HT1080 (cell line): ENCODE measurements at places on chromosomes 5 and 9. TPM values are rescaled to one million over a fixed set of nuclear protein-coding genes. Genes with fewer than 3 reads are reported as not detected.

Gene ENG
- 23.0 and 34.1 TPM in 2 replicates for total RNA-seq

Gene FOXD4L6
- 0.13 TPM in 1 of 2 replicates, not detected in the other for total RNA-seq

Gene SMIM32
- total RNA-seq, result not detected in 2 replicates

Gene MYO10
- 54.6 and 61.2 TPM in 2 replicates for total RNA-seq

Gene ENTPD2
- not detected in 2 replicates for total RNA-seq

Gene IFNK
- not detected in 2 replicates for total RNA-seq

Gene ITGA1
- 2.5 and 5.6 TPM in 2 replicates for total RNA-seq

Gene BRINP1
- not detected in 2 replicates for total RNA-seq

Gene PCDHAC1
- not detected in 2 replicates for total RNA-seq

Gene GPRIN1
- total RNA-seq, result 10.4 and 13.1 TPM in 2 replicates

Gene FCN2
- not detected in 2 replicates for total RNA-seq

Gene DMXL1
- 10.9 and 14.8 TPM in 2 replicates for total RNA-seq

Gene IL9
- not detected in 2 replicates for total RNA-seq

Gene PCDHGB4
- 9.9 and 10.2 TPM in 2 replicates for total RNA-seq
